ENCODE measurements at places on chromosomes 11 and 22. TPM values are rescaled to one million over a fixed set of nuclear protein-coding genes. Genes with fewer than 3 reads are reported as not detected.

- DNase-seq = no peak
Observed at GRCh38 chr11:88104408-88104807, 70.8 kb downstream of the RAB38 start.

DNA sequence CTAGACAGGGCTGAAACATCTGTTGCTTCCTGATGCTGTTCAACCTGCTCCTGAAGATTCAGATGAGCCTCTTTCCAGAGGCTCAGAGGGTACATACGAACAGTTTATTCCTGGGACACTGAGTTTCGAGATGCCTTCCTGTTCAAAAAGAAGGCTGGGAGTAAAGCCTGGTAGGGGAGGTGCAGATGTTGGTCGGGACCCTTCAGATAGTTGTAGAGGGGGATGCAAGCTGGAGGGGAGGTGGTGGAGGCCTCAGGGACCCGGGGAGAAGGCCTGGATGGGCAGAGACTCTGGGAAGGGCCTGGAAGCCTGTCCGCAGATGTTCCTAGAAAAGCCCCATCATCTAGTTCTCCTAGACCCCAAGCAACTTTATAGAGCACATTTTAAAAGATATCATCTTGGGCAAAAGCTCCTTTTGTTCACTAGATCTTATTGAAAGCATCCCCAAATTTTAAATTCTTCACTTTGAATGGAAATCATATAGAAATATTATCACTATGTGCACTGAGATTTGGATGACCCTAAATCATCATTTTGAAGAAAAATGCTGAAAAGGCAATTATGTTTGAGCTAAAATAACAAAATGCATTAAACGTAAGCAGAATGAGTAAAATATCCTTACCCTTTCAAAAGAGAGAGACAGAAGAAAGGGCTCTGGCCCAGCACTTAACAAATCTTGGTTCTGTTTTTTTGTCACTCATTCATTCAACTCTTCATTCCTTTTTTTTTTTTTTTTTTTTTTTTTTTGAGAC lies 41.2 kb downstream of the RTL6 start:
- DNase-seq = no peak

- peak; percentile 19 for DNase-seq
Observed at GRCh38 chr11:95522874-95523273, 266.7 kb downstream of the FAM76B start.

- DNase-seq = no peak
Observed at GRCh38 chr11:70729949-70730348, 331.6 kb downstream of the CTTN start.

Gene VPREB3
- total RNA-seq = not detected

- DNase-seq = no peak
Observed at GRCh38 chr11:3971756-3972404, 116.4 kb downstream of the STIM1 start.

Gene BTG4
- total RNA-seq = 0.33 TPM

Gene NPTXR
- 2.0 TPM for total RNA-seq

- DNase-seq = no peak
Observed at GRCh38 chr11:62747475-62748160, 6.3 kb downstream of the ZBTB3 start.

Gene HORMAD2
- total RNA-seq = not detected

- DNase-seq = peak; percentile 65
Observed at GRCh38 chr22:31139866-31140716, at the start of gene PLA2G3. TSS of gene PLA2G3 (minus strand) at chr22:31140508. CDS start at chr22:31140354, 154 bp downstream.

- DNase-seq = no peak
Observed at GRCh38 chr22:33565580-33565995, 354.7 kb downstream of the LARGE1 start.

DNA sequence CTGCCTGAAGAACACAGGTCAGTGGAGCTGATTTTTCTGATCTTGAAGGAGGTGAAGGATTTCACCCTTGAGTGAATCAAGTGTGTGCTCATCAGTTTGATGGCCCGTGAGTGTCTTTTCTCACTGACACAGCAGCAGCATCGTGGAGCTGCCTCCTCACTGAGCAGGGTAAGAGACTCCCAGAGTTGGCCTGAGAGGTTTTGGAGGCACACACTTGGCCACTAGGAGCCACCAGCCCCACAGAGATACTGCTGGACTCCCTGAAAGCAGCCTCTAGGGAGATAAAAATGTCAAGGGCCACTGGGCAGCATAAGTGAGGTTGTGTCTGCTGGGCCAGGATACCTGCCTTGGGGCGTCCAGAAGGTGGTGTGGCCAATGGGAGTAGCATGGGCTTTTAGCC lies 245.4 kb downstream of the GRIK4 start:
- no peak for DNase-seq

GRCh38 chr22:32317524-32317923 lies 40.1 kb upstream of the RFPL3 start:
- no peak for DNase-seq

DNA sequence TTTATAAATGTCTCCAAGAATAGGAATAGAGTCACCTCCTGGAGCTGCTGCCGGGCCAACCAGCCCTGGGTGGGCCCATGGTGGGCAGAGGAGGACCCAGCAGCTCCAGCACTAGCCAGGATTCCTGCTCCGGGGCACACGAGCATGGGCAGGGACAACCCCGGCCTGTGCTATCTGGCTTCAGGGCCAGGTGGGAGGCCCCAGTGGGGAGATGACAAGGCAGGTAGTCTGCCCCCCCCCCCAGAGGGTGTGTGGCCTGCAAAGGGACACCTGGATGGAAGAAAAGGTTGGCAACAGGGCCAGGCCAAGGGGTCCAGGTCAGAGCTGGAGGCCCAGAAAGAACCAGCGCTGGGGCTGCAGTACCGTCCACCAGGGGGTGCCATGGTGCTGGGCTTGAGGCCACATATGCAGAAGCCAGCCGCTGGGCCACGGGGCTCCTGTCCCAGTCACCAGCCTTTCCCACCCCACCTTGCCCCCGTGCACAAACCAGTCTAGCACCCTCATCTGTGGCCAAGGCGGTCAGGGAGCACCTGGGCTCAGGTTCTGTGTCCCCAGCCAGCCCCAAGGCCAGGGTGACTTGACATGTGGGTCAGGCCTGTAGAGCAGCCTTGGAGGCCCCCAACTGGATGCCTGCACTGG lies 3.4 kb downstream of the TSPAN32 start:
- peak; percentile 73 for DNase-seq

Measured in fibroblast of lung (primary cell).